Chondrocyte (in vitro differentiated cells): ENCODE measurements at places on chromosomes 16 and 17. TPM values are rescaled to one million over a fixed set of nuclear protein-coding genes. Genes with fewer than 3 reads are reported as not detected.

KRTAP2-2 gene
- total RNA-seq, result not detected in 3 replicates

TNK1 gene
- total RNA-seq, result 0.22 to 0.72 TPM in 2 of 3 replicates, not detected in the other

DNAAF8 gene
- 2.0 to 2.6 TPM (median 2.2 TPM) in 3 replicates for total RNA-seq

TIMP2 gene
- 429 to 540 TPM (median 535 TPM) in 3 replicates for total RNA-seq

TBC1D3 gene
- not detected in 3 replicates for total RNA-seq

EVI2A gene
- total RNA-seq, result 0.22 TPM in 1 of 3 replicates, not detected in the others

CDH5 gene
- not detected in 3 replicates for total RNA-seq

SOX8 gene
- total RNA-seq, result 0.10 to 0.15 TPM (median 0.15 TPM) in 3 replicates

SEPTIN12 gene
- not detected in 3 replicates for total RNA-seq

G6PC1 gene
- total RNA-seq, result not detected in 3 replicates

SMIM5 gene
- 0.23 to 0.29 TPM in 2 of 3 replicates, not detected in the other for total RNA-seq

ATP2A3 gene
- 0.53 to 1.7 TPM (median 1.5 TPM) in 3 replicates for total RNA-seq

RCVRN gene
- not detected in 3 replicates for total RNA-seq

NPIPB6 gene
- 1.9 to 4.6 TPM (median 3.4 TPM) in 3 replicates for total RNA-seq

FBXW10 gene
- not detected in 3 replicates for total RNA-seq

SNF8 gene
- 123 to 147 TPM (median 126 TPM) in 3 replicates for total RNA-seq

TBC1D3H gene
- total RNA-seq, result not detected in 3 replicates

ADGRG1 gene
- 16.8 to 57.8 TPM (median 56.3 TPM) in 3 replicates for total RNA-seq

RAPGEFL1 gene
- 3.6 to 5.5 TPM (median 3.9 TPM) in 3 replicates for total RNA-seq

ABCC1 gene
- 47.9 to 118 TPM (median 48.3 TPM) in 3 replicates for total RNA-seq

CX3CL1 gene
- 11.2 to 47.9 TPM (median 46.0 TPM) in 3 replicates for total RNA-seq

SCNN1B gene
- total RNA-seq, result not detected in 3 replicates

NOTUM gene
- 0.29 TPM in 1 of 3 replicates, not detected in the others for total RNA-seq

GAST gene
- not detected in 3 replicates for total RNA-seq

CRYBA1 gene
- not detected in 3 replicates for total RNA-seq

DCAF7 gene
- 66.2 to 70.4 TPM (median 69.3 TPM) in 3 replicates for total RNA-seq

CCL16 gene
- total RNA-seq, result not detected in 3 replicates

CMTM2 gene
- total RNA-seq, result not detected in 3 replicates

KRTAP9-2 gene
- not detected in 3 replicates for total RNA-seq

SLC35G6 gene
- total RNA-seq, result not detected in 3 replicates

MPO gene
- total RNA-seq, result not detected in 3 replicates

HS3ST3B1 gene
- 25.6 to 45.6 TPM (median 27.1 TPM) in 3 replicates for total RNA-seq

TNFRSF17 gene
- total RNA-seq, result not detected in 3 replicates

MPHOSPH6 gene
- 13.5 to 23.8 TPM (median 14.6 TPM) in 3 replicates for total RNA-seq

SKAP1 gene
- not detected in 3 replicates for total RNA-seq

RND2 gene
- 0.73 to 1.5 TPM (median 1.1 TPM) in 3 replicates for total RNA-seq

SNX20 gene
- total RNA-seq, result not detected in 3 replicates

TMEM98 gene
- 65.0 to 75.4 TPM (median 68.8 TPM) in 3 replicates for total RNA-seq

TBC1D26 gene
- 0.28 to 1.1 TPM in 2 of 3 replicates, not detected in the other for total RNA-seq

NUTF2 gene
- total RNA-seq, result 131 to 147 TPM (median 135 TPM) in 3 replicates

RRAD gene
- total RNA-seq, result 0.75 to 6.5 TPM (median 4.4 TPM) in 3 replicates

TMEM114 gene
- total RNA-seq, result not detected in 3 replicates

NPIPA2 gene
- 7.6 to 13.0 TPM (median 11.5 TPM) in 3 replicates for total RNA-seq

SMPD3 gene
- 0.07 TPM in 1 of 3 replicates, not detected in the others for total RNA-seq

GNAO1 gene
- 0.60 to 1.2 TPM (median 0.85 TPM) in 3 replicates for total RNA-seq

SLC6A2 gene
- not detected in 3 replicates for total RNA-seq

HOXB1 gene
- not detected in 3 replicates for total RNA-seq

MT1A gene
- 1.1 TPM in 1 of 3 replicates, not detected in the others for total RNA-seq

TMC7 gene
- 1.2 to 1.8 TPM (median 1.6 TPM) in 3 replicates for total RNA-seq

CNTROB gene
- 28.7 to 29.2 TPM (median 29.2 TPM) in 3 replicates for total RNA-seq

KRT23 gene
- total RNA-seq, result not detected in 3 replicates

PYY gene
- total RNA-seq, result not detected in 3 replicates

CCL17 gene
- not detected in 3 replicates for total RNA-seq

ELMO3 gene
- 1.1 to 1.2 TPM (median 1.1 TPM) in 3 replicates for total RNA-seq

CDR2 gene
- 42.9 to 49.4 TPM (median 46.1 TPM) in 3 replicates for total RNA-seq
